ENCODE measurements at places on chromosomes 11 and 22. TPM values are rescaled to one million over a fixed set of nuclear protein-coding genes. Genes with fewer than 3 reads are reported as not detected.

DNA sequence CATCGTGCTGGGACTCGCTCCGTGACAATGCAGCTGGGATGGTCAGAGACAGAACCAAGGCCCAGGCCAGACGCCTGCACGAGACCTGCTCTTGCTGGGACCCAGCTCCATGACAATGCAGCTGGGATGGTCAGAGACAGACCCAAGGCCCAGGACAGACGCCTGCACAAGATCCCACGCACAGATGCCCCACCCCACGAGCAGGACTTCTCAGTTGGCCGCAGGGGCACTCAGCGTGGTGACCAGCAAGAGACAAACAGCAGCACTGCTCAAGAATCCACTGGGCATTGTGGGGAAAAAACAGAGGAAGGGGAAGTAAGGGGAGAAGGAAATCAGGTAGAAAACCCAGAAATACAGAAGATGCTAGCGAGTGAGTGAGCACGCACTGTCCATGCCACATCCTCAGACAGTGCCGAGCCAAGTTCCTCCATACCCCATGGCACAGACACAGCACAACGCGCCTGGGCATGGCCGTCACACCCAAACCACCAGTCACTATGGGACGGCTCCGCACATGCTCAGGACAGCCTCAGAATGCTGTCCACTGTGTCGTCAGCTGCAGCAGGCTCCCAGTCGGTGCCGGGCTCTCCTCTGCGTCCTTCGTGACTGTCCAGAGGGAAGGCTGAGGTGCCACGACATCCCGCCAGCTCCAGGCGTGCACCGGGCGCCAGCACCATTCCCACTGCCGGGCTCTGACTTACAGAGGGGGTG lies 44.5 kb downstream of the BRD1 start:
- DNase-seq: no peak

DNA sequence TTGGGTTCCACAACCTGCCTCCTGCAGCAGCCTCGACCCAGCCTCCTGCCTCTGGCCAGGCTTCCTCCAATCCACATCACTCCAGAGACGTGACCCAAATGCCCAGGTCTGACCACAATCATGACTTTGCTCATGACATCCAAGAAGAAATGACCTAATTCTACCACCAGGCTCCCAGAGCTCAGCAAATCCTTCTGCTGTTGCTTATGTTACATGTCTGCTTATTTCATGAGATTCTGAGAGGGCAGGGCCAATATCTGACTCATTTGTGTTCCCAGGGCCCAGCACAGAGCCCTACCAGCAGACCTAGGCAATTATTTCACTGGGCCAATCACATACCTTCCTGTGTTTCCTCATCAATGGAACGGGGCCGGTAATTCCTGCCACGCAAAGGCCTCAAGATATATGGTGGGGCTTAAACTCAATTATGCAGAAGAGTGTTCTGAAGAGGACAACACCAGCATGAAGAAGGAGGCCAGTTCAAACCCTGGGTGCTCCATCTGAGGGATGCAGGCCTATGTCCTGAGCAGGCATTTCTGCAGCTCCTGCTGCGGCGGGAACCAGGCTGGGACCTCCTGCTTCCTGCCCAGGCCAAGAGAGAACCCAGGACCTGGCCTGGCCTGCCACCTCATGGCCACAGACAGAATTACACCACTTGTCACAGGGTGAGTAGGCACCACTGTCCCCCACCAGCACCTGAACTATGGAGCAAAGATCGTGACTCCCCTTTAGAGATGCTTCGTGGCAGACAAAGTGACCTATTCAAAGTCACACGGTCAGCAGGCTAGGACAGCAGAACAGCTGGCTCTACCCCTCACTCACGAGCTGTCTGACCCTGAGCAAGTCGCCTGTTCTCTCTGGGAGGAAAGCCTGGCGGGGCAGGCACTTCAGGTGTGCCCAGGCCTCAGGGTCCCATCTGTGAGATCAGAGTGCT lies 5.9 kb downstream of the CENPM start:
- peak; percentile 90 for DNase-seq

The KRTAP5-2 gene
- total RNA-seq: not detected

- peak; percentile 92 for DNase-seq
Measured at GRCh38 chr11:1834062-1834610, 654 bp upstream of the SYT8 start.

DNA sequence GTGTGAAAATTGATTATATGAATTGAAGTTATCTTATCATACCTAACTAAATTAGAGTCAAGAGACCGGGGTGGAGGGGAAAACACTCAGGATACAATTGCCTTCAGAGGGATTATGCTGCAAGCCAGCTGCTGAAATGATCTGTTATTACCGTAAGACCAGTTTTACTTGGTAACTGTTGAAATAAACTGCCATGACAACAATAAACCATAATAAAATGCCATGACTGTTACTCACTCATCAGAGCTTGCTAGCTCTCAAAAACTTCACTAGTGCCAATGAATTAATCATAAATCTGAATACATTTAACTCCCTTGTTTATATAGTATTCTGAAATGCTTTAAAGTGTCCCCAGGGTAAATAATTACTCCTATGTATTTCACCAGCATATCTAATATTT lies 68.2 kb downstream of the CASP12 start:
- DNase-seq: no peak

DNA sequence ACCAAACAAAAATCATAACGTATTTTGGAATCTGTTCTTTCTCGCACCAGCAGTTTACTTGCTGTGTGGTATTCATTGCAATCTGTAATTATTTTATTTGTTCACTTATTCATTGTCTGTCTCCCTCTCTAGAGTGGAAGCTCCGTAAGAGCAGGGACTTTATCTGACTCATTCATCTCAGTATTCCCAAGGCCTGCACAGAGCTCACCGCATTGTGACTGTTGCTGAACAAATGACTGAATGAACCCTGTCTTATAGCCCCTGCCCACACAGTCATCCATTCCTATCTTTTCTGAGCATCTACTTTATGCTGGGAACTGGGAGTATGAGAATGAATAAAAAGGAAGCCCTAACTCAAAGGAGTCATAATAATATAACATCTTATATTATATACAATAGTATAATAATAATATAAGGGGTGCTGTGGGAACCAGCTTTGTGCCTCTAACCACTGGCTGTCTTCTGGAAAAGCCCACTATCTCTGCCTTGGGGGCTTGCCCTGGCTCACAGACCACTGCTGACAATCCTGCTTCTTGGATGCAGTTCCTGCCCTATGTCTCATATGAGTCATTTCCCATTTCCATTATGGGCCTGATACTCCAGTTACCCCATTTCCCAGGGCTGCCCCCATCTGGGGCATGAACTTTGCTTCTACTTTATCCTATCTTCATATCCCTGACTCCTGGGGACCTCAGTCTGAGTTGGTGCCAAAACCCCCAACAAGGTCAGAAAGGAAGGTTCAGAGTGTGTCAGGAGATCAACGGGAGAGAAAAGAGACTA lies 11.0 kb downstream of the XRRA1 start:
- DNase-seq: no peak

- no peak for DNase-seq
Measured at GRCh38 chr22:30712094-30712493, 17.4 kb downstream of the OSBP2 start.

- DNase-seq: peak; percentile 13
Measured at GRCh38 chr11:95923439-95923727, 524 bp downstream of the MTMR2 start.

DNA sequence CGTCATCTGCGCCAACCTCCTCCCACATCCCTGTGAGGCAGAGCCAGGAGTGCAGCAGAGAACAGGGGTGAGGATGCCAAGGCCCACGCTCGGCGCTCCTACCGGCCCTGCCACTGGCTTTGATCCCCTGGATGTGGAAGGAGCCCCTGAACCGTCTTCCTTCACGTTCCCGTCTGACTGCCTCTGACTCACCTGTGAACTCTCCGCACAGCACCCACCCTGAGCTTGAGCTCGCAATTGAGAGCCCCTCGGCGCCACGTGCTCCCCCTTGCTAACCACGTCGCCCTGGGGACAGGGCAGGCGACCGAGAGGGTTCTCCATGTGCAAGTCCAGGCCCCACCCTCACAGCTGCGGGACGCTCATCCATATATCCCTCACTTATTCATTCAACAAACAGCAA lies 645.3 kb downstream of the BRD1 start:
- DNase-seq: no peak

DNA sequence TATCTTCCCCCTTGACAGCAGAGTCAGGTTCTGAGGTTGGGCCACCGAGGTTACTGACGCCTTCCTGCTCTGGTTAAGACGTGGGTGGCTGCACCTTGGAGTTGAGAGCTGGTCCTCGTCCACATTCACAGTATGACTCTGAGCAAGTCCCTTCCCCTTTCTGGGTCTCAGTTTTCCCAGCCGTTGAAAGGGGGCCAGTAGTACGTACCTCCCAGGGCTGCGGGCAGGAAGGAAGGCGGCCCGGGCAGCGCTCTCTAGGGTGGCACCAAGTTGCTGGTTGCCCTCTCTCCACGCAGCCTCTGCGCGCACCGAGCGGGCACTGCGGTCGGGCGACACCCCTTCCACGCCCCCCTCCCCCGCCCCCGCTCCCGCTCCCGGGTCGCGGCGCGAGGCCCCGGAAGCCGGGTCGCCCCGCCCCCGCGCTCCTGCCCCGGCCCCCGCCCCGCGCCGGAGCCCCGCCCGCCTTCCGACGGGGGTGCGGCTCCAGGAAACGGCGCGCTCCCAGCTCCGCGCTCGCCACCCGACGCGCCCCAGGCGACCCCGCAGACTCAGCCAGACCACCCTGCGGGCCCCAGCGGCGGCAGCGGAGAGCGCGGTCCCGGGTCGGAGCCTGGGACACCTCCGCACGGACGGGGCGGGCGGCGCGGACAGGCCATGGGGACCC lies at the start of gene EHBP1L1:
EHBP1L1 (plus strand) TSS at position 486 of the 664 bp plus-strand sequence. CDS start 250 bp downstream, outside the sequence.
- peak; percentile 85 for DNase-seq

Measured in hepatocyte (in vitro differentiated cells).